Upper lobe of left lung (tissue), 6 donors: ENCODE measurements at places on chromosomes 1 and 21. TPM values are rescaled to one million over a fixed set of nuclear protein-coding genes. Genes with fewer than 3 reads are reported as not detected.

The PLEKHN1 gene
- total RNA-seq, result 1.2 TPM

The BATF3 gene
- total RNA-seq, result 9.5 TPM

The ALX3 gene
- total RNA-seq, result not detected

The LAPTM5 gene
- total RNA-seq, result 173 TPM

The TMEM200B gene
- 3.8 TPM for total RNA-seq

The LCA5L gene
- total RNA-seq, result 12.6 TPM

The RYR2 gene
- total RNA-seq, result 1.8 TPM

The PGBD5 gene
- 2.4 TPM for total RNA-seq

The CELA3A gene
- not detected for total RNA-seq

The GPR25 gene
- total RNA-seq, result 0.74 TPM

The ILDR2 gene
- 1.3 TPM for total RNA-seq

The CD244 gene
- total RNA-seq, result 1.5 TPM

The CFAP57 gene
- total RNA-seq, result 3.3 TPM

The TAS1R2 gene
- not detected for total RNA-seq

The OR10J1 gene
- not detected for total RNA-seq

The PEAR1 gene
- 16.2 TPM for total RNA-seq

The SV2A gene
- total RNA-seq, result 1.6 TPM

The KCNJ9 gene
- total RNA-seq, result not detected

The SPRR2G gene
- total RNA-seq, result not detected

The TMEM82 gene
- not detected for total RNA-seq

The AGMAT gene
- total RNA-seq, result not detected

- no peak for DNase-seq
Measured at GRCh38 chr1:1625404-1625775, 6.6 kb upstream of the MMP23B start.

- DNase-seq, result no peak
Measured at GRCh38 chr1:1264868-1265272, 8.8 kb downstream of the UBE2J2 start.

- DNase-seq, result no peak
Measured at GRCh38 chr21:45108808-45109781, 34.7 kb downstream of the ADARB1 start.

DNA sequence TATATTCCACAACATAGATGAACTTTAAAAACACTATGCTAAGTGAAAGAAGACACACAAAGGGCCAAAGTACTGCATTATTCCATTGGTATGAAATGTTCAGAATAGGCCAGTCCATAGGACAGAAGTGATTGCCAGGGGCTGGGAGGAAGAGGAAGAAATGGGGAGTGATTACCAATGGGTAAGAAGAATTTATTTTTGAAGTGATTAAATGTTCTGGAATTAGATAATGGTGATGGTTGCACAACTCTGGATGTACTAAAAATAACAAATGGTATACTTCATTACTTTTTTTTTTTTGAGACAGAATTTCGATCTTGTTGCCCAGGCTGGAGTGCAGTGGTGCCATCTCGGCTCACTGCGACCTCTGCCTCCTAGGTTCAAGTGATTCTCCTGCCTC is 61.7 kb downstream of the CHD5 start:
- DNase-seq, result no peak

DNA sequence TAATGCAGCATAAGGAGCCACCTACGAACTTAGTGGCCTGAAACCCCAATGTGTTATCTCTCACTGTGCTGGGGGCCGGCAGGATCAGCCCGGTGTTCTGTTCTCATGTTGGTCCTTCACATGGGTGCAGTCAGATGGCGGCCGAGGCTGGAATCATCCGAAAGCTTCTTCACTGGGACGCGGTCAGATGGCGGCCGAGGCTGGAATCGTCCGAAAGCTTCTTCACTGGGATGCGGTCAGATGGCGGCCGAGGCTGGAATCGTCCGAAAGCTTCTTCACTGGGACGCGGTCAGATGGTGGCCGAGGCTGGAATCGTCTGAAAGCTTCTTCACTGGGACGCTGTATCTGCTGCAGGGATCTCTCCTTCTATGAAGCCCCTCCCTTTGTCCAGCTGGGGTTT is 12.6 kb upstream of the PCBP3 start:
- no peak for DNase-seq

DNA sequence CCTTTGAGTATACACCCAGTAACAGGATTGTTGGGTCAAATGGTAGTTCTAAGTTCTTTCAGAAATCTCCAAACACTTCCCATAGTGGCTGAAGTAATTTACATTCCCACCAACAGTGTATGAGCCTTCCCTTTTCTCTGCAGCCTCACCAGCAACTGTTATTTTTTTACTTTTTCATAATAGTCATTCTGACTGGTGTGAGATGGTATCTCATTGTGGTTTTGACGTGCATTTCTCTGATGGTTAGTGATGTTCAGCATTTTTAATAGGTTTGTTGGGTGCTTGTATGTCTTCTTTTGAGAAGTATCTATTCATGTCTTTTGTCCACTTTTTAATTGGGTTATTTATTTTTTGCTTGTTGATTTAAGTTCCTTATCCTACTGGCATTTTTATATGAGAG is 26.4 kb upstream of the LAMC1 start:
- DNase-seq, result no peak

- no peak for DNase-seq
Measured at GRCh38 chr1:75502776-75503175, 108.1 kb downstream of the SLC44A5 start.

DNA sequence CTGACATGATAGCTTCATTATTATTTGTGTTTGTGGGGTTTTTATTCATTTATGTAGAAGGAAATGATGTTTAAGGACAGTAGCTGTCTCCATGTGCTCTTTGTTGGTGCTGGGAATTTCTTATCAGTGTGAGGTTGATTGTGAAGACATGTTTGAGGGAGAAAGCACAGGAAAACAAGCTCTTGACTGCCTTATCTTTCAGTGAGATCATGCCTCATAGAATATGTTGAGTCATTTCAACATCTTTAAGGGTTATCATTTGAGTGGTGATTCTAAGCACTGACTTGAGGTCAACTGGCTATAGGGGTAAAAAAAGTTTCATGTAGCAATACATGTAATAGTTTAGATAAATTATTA is 405.1 kb upstream of the ADAMTS5 start:
- DNase-seq, result no peak

GRCh38 chr1:20147846-20148570 is 8.9 kb downstream of the PLA2G2F start:
- no peak for DNase-seq

- no peak for DNase-seq
Measured at GRCh38 chr1:213389061-213389581, 338.1 kb downstream of the RPS6KC1 start.

DNA sequence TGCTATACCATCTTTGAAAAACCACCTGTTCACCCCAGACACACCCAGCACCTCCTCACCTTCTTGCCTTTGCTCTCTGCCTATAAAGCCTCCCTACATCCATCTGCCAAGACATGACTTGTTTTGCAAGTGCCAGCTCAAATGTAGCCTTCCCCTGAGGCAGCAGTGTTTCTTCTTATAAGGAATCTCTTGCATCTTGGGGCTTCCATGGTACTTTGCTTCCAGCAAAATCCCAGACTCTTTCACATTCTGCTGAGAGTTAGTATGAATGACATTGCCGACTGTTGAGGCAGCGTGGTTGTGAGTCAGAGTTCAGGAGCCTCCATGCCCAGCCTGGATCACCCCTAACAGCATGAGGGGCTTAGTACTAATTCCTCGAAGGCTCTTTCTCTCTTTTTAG is 217.4 kb upstream of the RUNX1 start:
- DNase-seq, result no peak

GRCh38 chr1:90707363-90707710 is 9.8 kb downstream of the BARHL2 start:
- peak; percentile 59 for DNase-seq

- DNase-seq, result no peak
Measured at GRCh38 chr1:194024659-194025058, 838.2 kb upstream of the B3GALT2 start.

DNA sequence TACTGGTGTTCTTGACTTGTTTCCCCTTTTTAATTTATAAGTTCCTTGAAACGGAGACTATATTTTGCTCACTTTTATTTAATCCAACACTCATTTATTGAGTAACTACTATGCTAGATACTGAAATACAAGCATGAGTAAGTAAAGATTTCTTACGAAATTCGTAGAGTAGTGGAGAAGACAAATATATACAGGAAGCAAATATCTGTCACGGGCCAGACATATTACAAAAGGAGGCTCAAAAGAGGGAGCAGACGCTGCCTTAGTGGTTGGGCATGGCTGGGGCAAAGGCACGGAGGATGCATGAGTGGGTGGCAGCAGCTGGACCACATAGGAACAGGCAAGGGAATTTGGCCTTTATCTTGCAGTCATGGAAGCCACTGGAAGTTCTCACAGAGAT is 6.8 kb downstream of the NCF2 start:
- DNase-seq, result no peak

DNA sequence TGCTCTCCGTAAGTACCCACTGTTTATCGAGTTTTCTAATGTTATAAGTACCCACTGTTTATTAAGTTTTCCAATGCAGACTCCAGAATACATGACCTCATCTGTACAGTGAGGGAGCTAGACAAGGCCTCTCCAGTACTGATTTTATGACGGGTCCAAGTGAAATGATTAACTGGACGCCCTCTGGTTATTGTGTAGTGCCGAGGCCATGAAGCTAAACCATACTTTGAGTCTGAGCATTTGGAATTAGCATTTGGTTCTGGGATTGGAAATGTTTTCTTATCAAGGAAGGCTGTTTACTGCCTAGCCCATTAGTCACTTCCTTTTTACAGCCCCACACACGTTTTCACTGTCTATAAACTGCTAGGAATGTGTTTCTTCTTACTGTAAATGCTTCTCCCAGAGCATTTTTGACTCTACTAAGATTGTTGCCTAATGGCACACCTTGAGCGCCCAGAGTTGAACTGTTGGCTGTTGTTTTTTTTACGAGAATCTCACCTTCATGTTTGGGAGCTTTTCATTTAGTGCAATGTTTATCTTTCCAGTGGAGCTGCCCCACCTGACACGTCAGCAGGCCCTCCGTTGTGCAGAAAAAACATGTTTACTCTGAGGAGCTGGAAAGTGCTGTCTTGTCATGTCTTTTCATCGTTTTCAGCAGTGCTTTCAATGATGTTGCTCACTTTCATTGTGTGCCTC is 26.9 kb downstream of the SPATA46 start:
- DNase-seq, result no peak

DNA sequence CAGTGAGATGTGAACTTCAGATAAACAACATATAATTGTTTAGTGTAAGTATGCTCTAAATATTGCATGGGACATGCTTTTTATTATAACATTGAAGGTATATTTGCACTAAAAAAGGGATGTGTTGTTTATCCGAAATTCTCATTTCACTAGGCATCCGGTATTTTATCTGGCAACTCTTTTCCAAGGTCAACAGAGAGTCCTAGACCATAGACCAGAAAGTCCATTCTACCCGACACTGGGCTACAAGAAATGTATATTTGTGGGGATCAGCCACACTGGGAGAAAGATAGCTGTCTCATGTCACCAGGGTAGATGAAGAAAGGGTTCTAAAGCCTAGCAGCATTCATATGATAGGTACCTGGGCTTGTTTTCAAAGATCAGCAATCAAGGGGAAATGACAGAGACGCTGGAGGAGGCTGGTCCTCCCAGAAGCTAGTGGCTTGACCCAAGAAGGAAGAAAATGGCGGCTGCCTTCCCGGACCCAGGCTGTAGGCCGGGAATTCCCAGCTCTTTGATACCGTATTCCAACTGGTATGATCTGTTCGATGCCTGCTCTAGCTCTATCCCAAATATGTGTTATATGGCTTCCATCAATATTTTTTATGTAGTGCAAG is 161.1 kb upstream of the IRF2BP2 start:
- no peak for DNase-seq

GRCh38 chr1:152415454-152416227 is 1.6 kb upstream of the CRNN start:
- DNase-seq, result no peak

- DNase-seq, result no peak
Measured at GRCh38 chr1:7375329-7375728, 395.8 kb upstream of the VAMP3 start.

DNA sequence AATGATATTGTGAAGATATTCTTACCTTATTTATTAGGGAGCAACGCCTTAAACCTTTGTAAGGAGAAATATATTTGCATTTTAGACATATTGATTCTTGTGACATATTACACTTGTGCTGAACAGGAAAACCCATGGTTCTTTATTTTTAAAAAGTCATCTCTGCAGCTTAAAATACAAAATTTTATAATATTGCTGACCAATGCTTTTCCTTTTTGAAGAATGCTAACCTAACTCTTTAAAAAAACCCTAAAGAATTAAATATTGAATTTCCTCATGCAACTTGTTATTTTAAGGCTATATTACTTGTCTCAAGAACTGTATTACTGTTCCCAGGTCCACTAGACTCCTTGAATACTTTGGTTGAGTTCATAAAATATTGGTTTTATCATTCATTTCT is 99.0 kb downstream of the NEK7 start:
- no peak for DNase-seq

- DNase-seq, result no peak
Measured at GRCh38 chr1:6011161-6011945, 19.1 kb upstream of the NPHP4 start.
